ENCODE measurements at places on chromosomes 1 and 21.

GRCh38 chr1:75258351-75258750 lies 124.2 kb downstream of the LHX8 start:
- no peak for DNase-seq

GRCh38 chr1:235893840-235894239 lies 27.1 kb upstream of the LYST start:
- no peak for DNase-seq

DNA sequence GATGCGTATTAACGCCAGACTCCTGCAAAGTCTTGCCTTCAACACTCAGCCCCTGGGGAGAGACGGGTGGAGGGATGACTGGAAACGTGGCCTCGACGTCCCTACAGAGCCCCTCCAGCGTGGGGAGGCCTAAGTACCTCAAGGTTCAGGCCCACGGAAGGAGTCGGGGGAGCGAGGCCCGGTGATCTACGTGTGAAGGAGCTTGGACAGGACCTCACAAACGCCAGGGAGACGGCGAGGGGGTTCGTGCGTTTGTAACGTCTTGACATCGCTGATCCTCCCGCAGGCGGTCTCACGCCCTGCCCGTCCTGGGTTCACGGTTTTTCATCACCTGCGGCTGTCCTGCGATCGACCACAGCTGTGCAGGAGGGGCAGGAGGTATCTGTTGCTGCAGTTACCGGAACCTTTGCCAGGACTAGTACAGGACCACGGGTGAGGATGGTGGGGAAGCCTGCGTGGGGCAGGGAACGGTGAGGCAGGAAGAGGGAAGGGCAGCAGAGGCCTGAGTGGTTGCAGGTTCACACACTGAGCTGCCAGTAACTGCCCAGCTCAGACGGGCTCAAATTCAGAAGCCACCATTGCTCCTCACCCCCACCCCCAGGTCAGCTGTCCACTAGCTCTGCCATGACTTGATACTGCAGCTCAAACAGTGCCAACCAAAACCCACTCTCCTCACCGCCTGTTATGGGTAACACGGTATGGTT lies 889 bp upstream of the CCNL2 start:
- peak; percentile 66 for DNase-seq

- DNase-seq = no peak
These were observed 2.7 kb downstream of the NSUN4 start for GRCh38 chr1:46343351-46343695.

DNA sequence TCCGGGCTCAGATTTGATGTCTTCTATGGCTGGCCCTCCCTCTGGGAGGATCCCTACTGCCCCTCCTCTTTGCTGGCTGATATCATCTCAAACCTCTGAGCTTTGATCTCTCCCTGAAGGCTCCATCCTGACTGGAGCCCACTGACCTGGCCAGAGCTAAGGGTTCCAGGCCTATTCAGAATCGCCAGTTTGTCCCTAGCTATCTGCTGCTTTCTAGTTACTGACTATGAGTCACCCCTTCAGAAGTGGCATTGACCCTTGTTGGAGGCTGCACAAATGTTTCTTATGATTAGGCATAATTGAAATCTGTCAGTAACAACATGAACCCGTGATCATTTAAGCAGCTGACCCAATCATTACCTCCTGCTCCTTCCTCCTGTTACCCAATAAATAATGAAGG lies 87.1 kb downstream of the ABCA4 start:
- DNase-seq = no peak

GRCh38 chr1:152109998-152110294 lies 5.3 kb downstream of the TCHH start:
- DNase-seq = no peak

DNA sequence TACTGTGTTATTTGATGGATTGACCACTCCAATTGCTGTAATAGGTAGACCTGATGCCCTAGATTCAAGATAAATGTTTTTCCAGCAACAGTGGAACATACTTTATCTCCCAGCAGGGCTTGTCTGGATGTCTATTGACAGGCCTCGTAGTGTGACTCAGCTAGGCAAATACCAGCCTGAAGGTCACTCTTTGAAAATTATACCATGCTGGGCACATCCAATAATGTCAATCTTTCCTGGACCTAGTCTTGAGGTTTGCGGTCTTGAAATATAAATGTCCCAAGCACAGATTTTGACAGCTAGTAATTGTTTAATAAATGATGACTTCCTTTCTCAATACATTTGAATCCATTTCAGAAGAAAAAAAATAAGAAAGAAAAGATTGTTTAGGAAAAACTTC lies 1138.0 kb upstream of the TMPRSS15 start:
- no peak for DNase-seq

DNA sequence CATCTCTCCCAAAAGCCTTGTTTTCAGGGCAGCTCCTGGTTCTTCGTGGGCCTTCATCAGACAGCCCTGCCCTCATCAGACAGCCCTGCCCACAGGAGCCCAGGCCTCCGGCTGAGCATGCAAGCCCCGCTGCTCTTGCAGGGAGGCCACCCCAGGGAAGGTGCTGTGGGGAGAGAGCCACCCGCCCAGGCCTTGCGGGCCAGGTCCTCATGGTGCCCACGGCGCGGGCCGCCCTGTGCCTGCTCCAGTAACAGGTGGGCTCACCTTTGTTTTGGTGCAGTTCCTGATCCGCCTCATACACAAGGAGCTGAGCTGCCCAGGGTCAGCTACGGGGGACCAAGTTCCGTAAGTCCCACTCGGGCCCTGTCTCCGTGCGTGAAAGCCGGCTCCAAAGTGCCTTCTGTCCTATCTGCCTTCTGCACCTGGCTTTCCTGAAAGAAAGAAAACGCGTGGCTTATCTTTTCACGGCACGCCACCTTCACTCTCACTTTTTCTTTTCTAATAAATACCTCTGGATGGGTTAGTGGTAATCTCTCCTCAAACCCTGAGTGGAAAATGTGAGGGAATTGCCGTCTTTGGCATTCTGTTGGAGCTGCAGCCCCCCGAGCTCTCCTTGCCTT lies 65.9 kb downstream of the SLC37A1 start:
- no peak for DNase-seq

- peak; percentile 12 for DNase-seq
These were observed 15.0 kb upstream of the F5 start for GRCh38 chr1:169601096-169601881.

DNA sequence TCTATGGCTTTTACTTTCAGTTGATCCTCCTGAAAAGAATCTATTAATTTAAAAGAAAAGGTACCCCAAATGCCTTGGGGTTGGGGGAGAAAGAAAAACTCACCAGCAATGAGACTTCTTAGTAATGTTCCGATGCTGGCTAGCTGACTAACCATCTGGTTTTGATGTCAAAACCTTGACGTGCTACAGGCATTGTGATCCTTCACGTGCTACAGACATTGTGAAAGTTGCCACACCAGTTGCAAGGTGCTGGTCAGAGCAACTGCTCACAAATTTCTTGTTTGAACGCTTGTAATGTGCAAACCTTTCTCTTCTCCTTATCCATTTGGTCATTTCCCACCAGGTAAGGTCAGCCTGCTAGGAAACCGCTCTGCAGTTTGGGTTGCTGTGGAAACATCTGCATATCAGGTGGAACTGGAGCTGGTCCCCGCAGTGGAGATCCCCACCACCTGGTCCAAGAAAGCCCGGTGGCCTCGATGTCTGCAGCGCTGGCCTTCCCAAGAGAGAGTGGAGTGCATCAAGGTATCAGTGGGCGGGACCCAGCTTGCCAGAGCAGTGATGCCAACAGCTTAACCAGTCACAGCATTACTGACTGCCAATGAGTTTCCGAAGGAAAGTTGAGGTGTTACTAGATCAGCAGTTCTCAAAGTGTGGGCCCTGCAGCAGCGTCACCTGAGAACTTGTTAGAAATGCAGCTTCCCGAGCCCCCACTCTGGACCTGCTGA lies 16.1 kb downstream of the MAB21L3 start:
- DNase-seq = no peak

- peak; percentile 58 for DNase-seq
These were observed 66.7 kb downstream of the COL18A1 start for GRCh38 chr21:45471525-45472221.

- peak; percentile 81 for DNase-seq
These were observed 13.9 kb downstream of the DDX20 start for GRCh38 chr1:111769517-111770146.

DNA sequence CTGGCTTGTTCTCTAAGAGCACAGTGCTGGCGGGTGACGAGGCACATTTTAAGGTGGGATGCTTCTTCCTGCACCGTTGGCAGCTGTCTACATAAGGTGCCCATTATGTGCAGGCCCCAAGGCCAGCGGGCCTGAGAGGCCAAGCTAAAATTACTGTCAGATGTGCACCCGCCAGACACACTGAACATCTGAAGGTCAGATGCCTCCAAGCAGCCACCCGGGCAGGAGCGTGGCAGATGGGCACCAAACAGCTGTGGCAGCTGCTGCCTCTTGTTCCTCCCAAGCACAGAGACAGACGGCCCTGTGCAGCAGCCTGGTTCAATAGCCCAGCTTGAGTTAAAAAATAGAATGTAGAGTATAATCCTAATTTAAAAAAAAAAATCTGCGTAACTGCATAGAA lies 211.9 kb upstream of the EDN2 start:
- peak; percentile 25 for DNase-seq

- DNase-seq = no peak
These were observed 65.3 kb downstream of the SPSB1 start for GRCh38 chr1:9357958-9358357.

- DNase-seq = peak; percentile 10
These were observed 98.5 kb upstream of the CTTNBP2NL start for GRCh38 chr1:112297536-112297935.

- no peak for DNase-seq
These were observed 13.5 kb downstream of the TBX15 start for GRCh38 chr1:118974661-118975060.

- DNase-seq = peak; percentile 37
These were observed 771 bp downstream of the ABCD3 start for GRCh38 chr1:94418664-94419655.

DNA sequence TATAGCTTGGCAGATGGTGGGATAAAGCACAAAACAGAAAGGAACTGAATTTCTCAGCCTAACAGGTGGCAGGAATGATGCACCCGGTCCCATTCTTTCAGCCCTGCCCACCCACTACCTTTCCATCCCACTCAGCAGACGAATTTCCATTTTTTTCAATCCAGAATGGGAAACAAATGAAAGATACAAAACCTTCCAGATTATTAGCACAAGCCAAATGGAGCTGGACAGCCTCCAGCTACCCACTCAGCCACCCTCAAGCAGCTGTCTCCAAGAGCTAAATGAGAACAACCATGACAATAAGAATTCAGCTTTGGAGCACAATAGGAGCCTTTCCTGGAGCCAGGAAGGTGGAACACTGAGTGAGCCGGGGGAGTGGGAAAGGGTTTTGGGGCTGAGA lies 96.3 kb upstream of the ST6GALNAC5 start:
- DNase-seq = no peak

DNA sequence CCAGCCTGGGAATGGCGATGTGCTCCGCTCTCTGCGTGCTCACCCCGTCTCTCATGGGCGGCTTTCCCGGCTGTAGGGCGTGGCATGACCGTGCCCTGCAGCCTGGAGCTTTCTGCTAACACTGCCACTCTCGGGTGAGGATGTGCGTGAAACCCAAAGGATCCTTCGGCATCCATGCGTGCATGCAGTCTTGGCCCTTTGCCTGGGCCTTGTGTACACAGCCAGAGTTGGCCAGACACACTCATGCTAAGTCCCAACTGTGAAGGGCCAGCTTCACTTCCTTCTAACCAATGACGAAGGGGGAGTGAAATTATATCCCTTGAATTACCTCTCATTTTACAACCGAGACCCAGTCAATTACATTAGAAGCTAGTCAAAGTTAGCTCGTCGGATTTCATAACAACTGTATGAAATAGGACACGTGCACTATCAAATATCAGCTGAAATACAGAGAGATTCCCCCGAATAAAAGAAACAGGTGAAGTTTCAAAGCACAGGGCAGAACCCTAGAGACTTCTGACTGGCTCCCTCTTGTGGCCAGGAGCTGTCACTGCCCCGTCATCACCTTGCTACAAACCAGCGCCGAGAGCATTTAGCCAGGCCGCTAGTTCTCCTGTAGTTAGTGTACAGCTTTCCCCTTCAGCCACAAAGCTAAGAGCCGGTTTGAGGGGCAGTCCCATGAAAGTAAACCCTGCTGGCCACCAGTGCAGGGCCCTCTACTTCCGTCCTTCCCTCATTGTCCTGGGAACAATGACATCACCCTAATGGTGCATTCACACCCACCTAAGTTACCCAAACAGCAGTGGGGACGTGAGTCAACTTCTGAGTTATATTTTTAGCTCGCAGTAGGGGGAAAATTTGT lies 63.4 kb upstream of the COA6 start:
- peak; percentile 34 for DNase-seq

DNA sequence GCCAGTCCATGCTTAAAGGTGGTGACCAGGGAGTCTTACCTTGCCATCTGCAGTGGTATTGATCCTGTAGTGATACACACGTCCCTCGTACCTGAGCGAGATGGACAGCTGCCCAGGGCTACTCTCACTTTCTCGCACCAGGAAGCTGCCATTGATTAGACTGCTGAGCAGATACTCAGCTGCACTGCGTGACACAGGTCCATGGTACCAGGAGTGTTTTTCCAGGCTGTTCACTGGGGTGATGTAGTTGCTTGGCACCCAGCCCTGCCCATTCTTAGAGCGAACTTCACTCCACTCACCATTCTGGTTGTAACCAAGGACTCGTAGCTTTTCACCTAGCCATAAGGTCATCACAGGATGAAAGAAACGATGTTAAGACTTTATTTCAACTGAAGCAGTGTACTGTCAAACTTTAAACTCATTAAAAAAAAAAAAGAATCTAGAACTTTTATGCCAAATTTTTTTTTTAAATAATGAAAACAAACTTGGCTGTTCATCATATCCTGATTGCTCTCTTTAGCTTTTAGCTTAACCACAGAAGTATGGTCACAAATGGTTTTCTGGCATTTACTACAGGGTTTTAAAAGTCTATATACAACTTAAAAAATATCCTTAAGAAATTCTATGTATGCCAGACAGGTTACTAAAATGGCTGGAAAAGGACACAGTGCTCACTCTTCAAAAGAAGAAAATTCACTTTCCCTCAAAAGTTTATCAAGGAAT lies 44.6 kb downstream of the TOR3A start:
- no peak for DNase-seq

- DNase-seq = peak; percentile 76
These were observed 68.8 kb upstream of the RGS1 start for GRCh38 chr1:192506741-192507155.

DNA sequence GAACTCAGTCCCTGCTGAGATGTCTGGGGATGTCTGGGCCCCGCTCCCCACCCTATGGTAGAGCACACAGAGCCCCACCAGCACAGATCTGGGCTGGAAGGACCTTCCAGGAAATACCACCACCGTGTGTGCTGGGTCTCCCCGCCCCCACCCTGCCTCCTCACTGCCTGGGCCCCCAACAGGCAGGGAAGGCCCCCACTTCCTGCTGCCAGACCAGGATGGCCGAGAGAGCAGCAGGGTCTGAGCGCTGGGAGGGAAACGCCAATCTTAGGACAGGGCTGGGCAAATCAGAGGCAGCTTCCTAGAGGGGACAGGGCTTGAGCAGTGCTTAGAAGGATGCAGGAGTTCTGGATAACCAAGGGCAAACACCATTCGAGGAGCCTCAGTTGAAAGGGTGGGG lies 11.9 kb downstream of the ADGRB2 start:
- DNase-seq = no peak
